Stimulated activated CD4-positive, alpha-beta T cell treated with anti-CD3 and anti-CD28 coated beads, Interleukin-2, amount 100 ng/mL, for 48 hours (primary cell): ENCODE measurements at places on chromosomes 11 and 22.

DNA sequence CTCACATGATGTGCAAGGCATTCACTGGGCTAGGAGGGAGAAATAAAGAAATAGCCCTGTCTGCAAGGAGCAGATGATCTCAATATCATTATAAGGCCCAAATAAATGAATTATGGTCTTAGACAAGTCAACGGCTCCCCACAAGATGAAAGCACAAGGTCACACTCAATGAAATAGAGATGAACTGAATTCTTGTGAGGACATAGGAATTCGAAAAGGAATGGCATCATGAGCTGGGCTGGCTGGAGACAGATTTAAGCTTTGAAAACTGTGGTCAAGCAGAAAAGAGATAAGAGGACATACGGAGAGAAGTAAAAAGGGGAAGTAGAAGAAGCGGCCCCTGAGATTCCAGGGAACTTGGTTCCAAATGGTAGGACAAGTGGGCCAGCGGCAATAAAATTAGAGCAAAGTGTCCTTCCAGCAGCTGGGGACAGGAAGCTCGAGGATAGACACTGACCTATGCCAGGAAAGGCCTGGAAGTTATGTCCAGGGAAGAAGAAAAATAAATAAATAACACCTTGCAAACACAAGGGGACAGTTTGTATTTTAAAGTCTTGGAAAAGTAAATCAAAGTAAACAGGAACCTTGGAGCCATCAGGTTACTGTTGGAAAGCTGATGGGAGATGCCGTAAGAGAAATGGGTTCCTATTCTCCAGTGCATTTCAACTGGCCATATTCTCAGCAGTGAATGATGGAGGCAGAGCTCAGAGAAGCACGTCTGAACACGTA is 37.8 kb downstream of the GALNT18 start:
- no peak for DNase-seq

DNA sequence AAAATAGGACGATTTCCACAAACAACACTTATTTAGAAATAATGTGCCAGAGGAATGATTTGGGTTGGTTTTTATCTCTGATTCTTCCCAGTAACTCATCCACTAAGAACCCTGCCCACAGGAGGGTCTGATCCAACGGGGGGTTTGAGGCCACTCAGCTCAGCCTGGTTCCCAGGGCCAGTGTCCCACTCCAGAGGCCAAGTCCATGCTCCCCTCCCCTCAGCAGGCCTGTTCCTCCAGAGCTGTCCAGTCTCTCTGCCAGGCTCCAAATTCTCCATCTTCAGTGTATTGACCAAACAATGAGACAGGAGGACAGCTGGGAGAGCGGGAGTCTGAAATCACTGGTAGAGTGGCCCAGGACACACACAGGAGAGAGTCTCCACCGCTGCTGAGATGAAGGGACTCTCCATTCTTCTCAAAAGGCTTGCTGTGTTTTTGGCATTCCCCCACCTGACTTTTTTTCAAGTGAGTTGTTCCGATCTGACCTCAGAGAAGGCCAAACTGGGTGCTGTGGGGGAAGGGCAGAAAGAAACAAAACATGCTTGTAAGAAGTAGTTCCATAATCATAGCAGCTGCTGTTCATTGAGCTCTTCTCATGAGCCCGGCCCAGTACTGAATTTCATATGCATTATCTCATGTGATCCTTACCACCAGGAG is 17.6 kb upstream of the SCN2B start:
- DNase-seq: no peak

DNA sequence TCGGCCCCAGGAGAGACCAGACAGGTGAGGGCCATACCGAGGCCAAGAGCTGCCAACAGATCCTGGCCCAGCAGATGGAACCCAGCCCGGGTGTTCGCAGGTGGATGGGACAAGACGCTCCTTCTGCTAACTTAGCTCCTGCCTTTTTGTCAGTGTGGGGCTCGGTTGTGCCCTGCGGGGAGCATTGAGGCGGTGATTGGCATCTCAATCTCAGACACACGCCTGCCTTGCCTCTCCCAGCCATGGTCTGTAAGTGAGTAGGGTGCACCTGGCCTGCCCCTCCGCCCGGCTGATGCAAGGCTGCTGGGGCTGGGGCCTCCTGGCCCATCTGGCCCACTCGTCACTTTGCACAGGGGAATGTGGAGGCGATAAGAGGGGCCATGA is 350.1 kb downstream of the TBC1D22A start:
- DNase-seq: no peak

DNA sequence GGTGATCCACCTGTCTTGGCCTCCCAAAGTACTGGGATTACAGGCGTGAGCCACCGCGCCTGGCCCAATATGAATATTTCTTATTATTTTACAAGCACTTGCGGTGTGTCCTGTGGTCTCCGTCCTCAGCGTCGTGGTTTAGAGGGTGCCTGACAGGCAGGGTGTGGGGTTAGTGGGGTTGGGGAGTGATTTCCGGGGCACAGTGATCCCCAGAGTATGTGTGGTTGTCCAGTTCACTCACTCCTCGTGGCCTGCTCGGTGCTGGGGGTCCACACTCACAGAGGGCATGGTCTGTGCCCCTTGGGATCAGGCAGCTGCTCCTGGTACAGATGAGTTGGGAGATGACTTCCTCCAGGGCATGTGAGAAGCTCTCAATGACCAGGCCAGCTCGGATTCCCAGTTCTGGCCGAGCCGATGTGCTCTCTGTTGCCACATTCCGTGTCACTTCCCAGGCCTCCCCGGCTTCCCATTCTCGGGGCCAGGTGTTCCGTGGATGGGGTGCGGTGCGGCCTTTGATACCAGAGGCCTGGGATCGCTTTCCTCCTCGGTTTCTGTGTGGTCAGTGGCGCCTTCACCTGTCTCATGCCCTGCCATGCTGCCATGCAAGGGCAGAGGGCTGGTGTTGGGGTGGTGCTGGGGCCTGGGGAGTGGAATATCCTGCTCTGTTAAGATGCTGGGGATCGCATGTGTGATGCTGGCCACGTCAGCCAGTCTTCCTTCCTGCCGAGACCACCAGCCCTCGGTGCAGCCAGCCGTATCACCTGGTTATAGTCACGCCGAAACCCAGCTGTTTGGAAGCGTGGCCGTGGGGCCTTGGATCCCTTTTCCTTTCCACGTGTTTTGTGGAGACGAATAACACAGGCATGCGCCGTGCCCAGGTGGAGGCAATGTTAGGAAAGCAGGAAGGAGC is 39.6 kb downstream of the PARVB start:
- no peak for DNase-seq

DNA sequence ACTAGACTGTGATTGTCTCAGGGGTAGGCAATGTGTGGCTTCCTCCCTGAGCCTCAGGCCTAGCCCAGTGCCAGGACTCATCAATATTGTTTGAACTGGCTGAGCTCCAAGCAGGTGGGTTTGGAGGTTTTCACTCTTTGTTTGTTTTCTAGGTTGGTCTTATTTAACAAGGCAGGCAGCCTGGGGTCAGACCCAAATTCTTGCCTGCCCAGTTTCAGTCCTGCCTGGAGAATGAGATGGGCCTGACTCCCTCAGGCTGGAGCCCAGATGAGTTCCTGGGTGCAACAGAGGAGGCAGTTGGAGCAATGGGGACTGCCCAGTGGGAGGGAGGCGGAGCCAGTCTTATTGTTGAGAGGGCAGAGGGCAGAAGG is 28.3 kb upstream of the TP53I11 start:
- no peak for DNase-seq

- DNase-seq: no peak
These were observed 905.5 kb upstream of the RAG2 start for GRCh38 chr11:37503411-37504059.

DNA sequence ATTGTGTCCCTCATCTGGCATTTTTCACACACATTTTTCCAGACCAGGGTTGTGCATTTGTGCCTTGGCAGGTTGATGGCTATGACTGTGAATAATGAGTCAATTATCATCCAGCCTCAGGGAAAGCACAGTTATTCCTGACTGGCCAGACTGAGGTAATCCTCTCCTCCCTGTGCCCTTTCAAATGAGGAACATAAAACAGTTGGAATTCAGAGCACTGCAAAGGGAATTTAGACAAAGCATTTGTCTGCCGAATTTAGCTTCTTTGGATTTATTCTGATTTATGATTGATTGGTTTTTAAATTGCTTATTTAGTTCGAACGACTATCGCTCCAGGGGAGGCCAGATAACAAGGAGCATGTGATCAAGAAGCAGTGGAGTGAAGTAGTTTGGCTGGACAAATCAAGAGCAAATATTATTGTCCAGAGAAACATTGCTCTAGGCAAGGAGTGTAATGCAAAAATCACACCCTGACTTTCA is 30.8 kb upstream of the RAG2 start:
- DNase-seq: no peak

DNA sequence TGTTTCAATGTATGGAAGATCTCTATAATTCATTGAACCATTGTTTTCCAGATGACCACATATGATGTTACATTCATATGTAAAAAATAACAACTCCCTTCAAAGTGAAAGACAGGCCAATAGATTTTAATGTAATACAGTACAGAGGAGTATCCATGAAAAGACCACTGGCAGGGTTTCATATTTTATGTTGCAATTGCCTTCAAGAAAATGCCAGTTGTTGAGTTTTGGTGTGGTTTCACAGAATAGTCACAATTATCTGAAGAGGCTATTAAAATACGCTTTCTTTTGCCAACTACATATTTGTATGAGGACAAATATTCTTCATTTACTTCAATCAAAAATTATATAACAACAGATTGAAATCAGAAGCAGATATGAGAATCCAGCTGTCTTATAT is 14.3 kb downstream of the AMOTL1 start:
- no peak for DNase-seq

GRCh38 chr11:65529475-65530156 is 4.7 kb downstream of the SCYL1 start:
- DNase-seq: no peak

DNA sequence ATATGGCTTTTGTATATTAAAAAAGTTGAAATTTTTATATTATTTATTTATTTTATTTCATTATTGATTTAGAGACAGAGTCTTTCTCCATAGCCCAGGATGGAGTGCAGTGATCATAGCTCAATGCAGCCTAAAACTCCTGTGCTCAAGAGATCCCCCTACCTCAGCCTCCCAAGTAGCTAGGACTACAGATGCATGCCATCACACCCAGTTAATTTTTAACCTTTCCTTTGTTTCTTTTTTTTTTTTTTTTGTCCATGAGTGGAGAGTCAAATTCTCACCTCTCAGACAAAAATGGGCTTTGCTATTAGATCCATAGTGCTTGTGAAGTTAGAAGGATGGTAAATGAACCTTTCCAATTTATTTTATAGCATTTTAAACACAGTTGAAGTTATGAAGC is 182.5 kb downstream of the SOX6 start:
- DNase-seq: no peak

DNA sequence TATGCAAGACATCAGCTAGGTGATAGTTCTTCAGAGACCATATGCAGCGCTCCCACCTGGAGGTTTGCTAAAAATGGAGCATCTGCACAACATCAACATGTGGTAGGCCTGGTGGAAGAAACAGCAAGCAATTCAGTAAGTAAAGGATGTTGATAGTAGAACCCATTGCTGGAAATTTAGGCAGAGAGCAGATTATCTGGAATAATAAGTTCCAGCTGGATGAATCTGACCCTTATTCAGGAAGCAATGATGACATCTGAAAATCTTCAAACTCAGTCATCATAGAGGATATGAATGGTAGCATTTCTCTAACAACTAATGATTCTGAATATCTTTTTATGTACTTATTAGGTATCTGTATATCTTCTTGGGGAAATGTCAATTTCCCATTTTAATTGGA is 225.2 kb upstream of the ANO3 start:
- no peak for DNase-seq

DNA sequence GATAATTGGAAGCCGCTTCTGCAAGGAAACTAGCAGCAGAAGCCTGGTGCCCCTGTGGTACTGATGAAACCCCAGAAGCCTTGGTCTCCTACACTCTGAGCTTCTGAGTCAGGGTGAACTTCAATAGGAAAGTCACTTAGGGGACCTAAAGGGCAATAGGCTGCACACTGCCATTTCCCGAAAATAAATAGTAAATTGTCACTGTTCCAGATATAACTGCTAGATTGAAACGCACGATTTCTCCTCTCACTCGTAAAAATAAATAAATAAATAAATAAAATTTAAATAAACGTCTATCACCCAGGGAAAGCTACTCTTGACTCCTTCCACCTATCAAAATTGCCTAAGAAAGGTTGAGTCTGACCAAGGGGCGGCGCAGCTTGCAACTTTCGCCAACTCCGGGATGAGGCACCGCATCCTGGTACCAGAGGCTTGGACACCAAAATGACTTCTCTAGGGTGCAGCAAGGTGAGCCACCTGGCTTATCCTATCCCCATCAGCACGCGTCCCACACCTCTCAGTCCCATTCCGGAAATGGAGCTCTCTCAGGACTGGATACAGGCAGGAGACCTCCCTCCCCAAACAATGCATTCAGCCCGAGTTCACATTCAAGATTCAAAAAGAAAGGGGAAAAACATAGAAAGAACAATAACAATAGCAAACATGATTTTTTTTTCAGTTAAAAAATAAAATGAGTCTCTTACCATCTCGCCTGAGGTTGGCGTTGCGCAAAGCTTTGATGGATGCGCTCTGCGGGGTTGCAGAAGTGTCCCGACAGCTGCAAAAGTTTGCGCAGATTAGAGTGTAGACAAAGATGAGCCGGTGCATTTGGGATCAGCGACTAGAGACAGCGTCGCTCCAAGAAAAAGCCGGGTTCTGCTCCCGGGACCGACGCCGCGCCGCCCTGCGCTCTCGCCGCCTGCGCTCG is 583 bp downstream of the PDGFD start:
- DNase-seq: no peak

GRCh38 chr22:42933485-42934091 is 76.5 kb upstream of the ARFGAP3 start:
- peak; percentile 31 for DNase-seq

GRCh38 chr11:112615891-112616290 is 345.3 kb upstream of the NCAM1 start:
- no peak for DNase-seq

DNA sequence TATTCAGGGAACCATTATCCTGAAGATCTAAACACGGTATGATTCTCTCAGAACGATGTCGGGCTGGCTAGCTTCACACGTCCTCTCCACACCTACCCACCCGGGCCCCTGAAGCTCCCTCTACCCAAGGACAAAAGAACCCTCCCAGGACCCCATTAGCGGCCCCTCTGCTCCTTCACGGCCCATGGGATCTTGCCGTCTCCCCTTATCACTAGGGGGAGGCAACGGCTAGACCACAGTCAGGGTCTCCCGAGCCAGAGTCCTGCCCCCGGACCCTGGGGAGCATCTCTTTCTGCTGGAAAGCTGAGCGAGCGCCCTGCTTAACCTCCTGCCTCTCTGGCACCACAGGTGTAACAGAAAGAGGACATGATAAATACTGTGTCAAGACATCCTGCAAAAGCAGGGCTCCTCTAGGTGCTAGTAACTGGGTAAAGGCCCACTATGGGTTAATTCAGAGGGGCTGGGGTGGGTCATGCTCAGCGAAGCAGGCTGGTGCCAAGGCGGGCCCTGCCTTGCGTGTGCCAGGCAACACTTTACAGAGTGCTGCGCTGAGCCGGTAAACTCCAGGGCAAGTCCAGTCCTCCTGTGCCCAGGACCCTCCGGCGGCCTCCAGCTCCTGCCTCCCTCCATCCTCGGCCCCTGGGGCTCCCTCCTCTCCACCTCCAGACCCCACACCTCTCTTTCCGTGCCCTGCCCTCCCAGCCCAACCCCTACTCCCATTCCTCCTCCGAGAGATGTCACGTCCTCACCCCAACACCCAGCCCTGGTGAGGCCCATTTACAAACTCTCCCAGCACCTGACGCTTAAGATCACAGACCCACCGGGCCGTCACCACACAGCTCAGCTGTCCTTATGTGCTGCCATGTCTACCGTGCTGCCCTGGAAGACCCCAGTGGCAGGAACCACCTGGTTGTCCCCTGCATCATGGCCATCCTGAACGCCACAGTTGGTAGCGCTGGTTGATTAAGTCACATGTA is 3.0 kb downstream of the TOLLIP start:
- no peak for DNase-seq

GRCh38 chr11:8231979-8232378 is 31.7 kb downstream of the LMO1 start:
- no peak for DNase-seq

GRCh38 chr11:43868852-43869567 is 11.6 kb upstream of the ALKBH3 start:
- DNase-seq: peak; percentile 12
